ENCODE measurements at places on chromosomes 3 and 15.

- DNase-seq, result no peak
These were observed 746.3 kb downstream of the ZPLD1 start for GRCh38 chr3:103181160-103181559.

DNA sequence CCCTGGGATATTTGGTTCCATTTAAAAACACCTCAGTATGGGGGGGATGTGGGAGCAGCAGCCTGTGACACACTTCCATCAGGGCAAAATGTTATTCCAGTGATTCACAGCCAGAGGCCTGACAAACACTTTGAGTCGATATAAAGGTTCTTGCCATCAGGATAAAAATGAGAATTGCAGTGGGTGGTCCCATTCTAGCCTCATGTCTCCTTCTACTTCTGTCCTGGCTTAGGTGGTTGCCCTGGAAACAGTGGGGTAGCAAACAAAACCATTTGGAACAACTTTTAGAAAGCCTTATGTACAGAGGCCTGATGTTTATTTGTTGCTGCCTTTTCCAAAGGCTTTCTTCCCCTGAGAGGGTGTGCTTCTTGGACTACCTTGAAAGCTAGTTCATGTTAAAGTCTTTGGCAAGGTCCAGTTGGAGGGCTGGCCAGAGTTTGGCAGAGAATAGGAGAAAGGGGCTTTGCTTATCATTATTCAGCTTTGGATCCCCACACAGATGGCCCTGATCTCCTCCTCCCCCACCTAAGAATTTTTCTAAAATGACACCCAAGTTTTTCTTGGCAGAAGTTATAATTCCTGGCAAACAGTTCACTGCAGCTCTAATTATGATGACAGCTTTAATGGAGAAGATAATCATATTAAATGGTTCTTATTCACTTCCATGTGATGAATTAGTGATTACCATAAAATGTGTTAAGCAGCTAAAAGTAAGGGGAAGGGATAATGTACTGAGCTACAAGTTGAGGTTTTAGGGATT, 84.2 kb upstream of the ZNF280D start:
- DNase-seq, result no peak

DNA sequence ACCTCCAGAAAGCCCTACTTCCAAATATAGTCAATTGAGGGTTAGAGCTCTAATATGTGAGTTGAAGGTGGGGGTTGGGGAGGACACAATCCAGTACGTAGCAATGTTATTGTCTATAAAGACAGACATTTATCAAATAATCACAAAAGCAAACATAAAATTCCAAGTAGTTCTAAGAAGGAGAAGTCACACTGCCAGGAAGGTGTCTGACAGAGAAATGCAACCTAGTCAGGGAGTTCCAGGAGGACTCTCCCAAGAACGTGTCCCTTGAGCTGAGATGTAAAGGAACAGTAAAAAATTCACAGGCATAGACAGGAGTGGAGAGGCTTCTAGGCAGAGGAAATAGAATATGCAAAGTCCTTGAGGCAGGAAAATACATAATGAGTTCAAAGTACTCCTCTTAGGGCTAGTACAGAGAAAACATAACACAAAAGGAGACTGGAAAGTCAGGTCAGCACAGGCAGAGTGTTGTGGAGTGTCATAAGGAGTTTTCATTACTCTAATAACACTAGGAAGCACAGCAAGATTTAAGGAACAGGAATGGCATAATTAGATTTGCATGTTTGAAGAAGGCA, 277.6 kb upstream of the STT3B start:
- no peak for DNase-seq

GRCh38 chr3:186165331-186165730, 56.4 kb upstream of the ETV5 start:
- no peak for DNase-seq

DNA sequence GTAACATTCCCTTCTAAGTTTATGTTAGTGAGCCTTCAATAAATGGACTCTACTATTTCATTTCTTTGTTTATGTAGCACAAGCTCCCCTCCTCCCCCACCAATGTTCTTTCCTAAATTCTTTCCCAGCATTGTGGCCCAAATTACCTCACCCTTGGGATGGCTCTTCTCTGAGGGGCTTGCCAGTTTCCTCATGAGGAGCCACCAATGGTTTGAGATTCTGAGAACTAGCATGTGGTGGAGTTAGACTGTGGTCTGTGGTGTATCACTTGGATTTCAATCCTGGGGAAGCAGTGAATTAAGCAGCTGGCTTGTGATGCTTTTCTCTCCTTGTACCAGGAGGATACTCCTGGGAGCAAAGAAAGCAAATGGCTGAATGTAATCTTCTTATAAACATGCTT, 50.0 kb upstream of the NPHP3 start:
- no peak for DNase-seq

- DNase-seq, result no peak
These were observed 13.3 kb upstream of the THUMPD3 start for GRCh38 chr3:9349321-9350117.
